Activated T-cell treated with anti-CD3 and anti-CD28 coated beads, Interleukin-2, amount 50 U/mL, for 48 hours (primary cell): ENCODE measurements at places on chromosomes 2 and 18.

GRCh38 chr2:68974946-68975665, 670 bp downstream of the GKN1 start:
- DNase-seq: no peak

GRCh38 chr2:6888724-6889123, 11.1 kb downstream of the RSAD2 start:
- no peak for DNase-seq

DNA sequence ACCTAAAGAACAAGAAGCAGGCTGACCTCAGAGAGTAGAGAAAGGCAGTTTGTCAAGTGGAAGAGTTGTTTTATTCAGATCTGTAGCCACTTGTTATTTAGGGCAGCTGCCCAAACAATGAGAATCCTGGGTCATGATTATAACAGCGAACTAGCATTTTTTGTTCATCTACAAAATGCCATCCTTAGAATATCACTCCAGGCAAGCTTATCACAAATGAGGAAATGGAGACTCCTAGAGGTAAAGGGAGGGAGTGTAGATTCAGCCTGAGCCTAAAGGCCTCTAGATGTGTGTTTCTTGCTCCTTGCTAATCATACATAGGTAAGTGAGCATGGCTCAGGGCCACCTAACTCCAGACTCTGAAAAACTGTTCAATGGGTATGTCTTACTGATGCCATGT, 126.1 kb downstream of the HNMT start:
- DNase-seq: no peak

GRCh38 chr2:208031608-208032019, 6.3 kb upstream of the PLEKHM3 start:
- DNase-seq: no peak

DNA sequence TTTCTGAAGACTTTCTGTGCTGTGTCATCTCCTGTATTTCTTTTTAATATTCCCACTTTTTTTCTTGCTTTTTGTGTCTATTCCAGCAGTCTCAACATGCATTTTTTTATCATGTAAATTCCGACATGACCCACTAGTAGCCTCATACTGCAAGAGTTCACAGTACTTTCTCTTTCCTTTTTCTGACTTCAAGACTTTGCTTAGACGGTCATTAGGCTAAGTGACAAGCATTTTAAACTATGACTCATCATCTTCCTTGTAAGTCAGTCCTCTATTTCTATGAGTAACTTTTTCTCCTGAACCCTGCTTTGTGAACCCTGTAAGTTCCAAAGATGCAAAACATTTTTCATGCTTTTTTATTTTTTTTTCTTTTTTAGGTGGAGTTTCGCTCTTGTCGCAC, 381.2 kb downstream of the TXNL1 start:
- DNase-seq: no peak

- DNase-seq: no peak
Measured at GRCh38 chr2:457792-458424, 170.0 kb upstream of the ALKAL2 start.

- no peak for DNase-seq
Measured at GRCh38 chr2:222842491-222843174, 18.2 kb upstream of the ACSL3 start.

- DNase-seq: no peak
Measured at GRCh38 chr2:151029406-151030157, 232.1 kb downstream of the RBM43 start.

DNA sequence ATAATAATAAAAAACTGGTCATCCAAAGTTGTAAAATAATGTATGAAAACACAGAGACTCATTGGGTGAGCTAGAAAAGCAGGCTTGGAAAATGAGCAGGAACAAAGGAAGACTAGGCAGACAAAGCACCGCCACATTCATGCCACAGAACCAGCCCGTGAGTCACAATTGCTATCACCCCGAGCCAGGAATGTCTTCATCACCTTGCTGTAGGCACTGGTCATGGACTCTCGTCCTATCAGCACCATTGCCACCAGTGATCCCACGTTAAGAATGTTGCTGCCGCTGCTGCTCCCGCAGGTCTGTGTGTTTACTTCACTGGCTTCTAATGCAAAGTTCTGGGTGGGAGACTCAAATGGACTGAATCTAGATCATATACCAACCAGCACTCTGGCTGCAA, 417.9 kb downstream of the PID1 start:
- no peak for DNase-seq

DNA sequence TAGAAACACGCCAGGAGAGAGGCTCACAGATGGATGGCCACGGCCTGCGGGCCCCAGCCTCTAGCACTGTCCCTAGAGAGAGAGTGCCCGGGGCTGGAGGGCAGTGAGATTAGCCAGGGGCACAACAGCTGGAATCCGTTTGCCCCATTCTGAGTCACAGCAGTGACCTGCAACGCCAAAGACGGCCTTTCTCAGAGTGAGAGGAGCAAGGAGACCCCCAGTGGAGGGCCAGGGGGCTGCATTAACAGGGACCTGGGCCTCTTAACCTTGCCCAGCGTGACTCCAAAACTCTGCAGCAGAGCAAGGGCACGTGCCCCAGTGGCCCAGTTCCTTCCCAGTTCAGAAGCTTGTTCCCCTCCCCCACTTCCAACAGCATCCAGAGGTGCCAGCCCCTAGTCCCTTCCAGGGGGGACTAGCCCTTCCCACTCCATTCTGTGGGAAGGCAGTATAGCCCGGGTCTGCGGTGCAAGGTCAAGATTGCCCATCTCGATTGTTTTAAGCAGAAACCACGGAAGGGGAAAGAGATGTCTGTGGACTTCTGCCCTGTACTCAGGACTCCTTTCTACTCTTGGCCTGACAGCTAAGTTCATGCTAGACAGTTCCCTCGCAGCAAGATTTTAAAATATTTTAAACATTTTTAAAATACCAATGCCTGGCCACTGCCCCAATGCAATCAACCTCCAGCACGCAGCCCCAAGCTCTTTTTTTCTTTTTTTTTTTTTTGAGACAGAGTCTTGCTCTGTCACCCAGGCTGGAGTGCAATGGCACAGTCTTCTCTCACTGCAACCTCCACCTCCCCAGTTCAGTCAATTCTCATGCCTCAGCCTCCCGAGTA, 50.9 kb upstream of the BIN1 start:
- no peak for DNase-seq

DNA sequence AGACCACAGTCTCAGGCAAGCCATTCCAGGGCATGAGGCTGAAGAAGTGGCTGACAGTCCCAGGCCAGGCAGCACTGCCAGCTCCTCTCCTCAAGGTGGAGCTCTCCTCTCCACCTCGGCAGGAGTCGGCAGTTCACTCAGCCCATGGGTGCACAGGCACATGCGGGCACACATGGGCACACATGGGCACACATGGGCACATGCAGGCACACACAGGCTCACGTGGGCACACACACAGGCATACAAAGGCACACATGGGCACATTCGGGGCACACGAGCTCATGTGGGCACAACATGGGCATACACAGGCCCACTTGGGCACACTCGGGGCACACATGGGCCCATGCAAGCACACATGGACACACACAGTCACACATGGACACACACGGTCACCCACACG, 65.3 kb upstream of the TAF1B start:
- peak; percentile 54 for DNase-seq

- no peak for DNase-seq
Measured at GRCh38 chr2:10297191-10297830, 5.4 kb upstream of the HPCAL1 start.

DNA sequence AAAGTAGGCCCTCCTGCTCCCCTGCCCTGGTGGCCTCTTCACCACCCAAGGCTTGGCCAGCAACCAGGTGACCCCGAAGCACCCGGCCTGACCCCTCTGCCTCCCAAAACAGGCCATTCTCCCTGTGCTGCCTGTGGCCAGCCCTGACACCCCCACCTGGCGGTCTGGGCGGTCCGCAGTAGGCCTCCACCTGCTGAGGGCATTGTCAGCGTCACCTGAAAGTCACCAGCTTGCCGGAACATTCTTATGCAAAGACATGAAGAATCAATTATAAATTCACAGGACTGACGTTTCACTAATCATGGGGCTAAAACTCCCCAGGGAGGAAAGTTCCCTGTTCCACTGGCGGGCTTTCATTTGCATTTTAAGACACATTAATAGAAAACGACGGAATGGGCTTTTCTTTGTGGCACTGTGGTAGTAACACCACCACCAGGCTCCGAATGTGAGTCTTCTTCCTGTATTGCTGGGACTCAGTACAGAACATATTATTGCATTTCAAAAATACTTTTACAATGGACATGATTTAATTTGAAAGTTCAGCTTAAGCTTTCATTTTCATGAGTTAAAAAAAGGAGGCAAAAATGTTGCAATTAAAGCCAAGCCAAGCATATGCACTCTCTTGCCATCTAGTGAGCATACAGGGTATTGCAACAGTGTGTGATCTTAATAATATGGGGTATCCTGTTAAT, 57.4 kb downstream of the ADI1 start:
- DNase-seq: no peak

- DNase-seq: peak; percentile 43
Measured at GRCh38 chr2:219186754-219187456, 8.8 kb downstream of the RETREG2 start.

DNA sequence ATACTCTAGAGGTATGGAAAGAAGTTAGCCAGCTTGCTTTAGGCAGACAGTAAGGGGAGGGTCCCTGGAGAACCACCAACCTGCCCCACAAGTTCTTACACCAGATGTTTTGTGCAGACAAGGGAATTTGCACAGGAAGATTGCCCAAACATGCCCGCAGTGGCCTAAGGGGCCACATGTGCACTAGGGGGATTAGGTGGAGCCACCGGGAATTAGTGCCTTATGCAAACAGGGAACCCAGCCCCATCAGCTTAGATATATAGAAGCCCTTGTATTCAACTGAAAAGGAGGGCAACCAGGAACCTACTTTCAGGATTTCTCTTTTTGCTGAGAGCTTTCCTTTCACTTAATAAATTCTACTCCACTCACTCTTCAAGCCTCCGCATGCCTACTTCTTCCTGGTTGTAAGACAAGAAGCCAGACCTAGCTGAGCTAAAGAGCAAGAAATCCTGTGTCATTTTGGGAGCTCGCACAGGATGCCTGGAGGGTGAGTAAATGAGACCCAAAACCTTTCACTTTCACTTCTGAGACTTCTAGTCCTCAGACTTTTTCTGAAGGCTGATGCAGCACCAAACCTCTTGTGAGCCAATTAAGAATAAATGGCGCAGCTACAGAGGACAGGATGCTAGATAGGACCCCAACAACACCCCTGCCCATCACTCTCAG, 146.3 kb downstream of the GCA start:
- no peak for DNase-seq

GRCh38 chr18:77919923-77920322, 670.3 kb downstream of the GALR1 start:
- DNase-seq: no peak

- no peak for DNase-seq
Measured at GRCh38 chr2:98726205-98726604, 4.7 kb downstream of the MGAT4A start.

DNA sequence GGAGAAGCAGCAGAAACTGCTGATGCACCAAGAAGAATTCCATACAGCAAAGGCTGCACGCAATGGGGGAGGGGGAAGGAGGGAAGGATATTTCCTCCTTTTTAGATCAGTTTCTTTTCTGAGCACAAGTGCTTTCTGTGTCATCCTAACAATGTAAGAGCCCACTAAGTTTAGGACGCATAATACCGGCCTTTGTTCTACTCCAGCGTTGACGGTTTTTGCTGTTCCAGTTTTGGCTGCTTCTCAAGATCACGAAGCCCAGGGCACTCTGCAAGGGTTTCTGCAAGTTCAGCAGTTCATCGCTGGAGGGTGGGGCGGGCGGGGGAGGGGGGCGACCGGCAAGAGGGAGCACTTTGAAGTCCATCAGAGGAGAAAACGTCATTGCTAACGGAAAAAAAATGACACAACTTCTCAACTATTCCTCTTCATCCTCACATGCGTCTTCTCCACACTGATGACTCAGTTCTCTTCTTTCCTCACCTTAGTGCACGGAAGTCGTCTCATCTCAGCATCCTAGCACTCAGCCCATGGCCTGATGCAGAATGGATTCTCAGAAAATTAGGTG, 8.7 kb downstream of the FAM178B start:
- DNase-seq: peak; percentile 37

DNA sequence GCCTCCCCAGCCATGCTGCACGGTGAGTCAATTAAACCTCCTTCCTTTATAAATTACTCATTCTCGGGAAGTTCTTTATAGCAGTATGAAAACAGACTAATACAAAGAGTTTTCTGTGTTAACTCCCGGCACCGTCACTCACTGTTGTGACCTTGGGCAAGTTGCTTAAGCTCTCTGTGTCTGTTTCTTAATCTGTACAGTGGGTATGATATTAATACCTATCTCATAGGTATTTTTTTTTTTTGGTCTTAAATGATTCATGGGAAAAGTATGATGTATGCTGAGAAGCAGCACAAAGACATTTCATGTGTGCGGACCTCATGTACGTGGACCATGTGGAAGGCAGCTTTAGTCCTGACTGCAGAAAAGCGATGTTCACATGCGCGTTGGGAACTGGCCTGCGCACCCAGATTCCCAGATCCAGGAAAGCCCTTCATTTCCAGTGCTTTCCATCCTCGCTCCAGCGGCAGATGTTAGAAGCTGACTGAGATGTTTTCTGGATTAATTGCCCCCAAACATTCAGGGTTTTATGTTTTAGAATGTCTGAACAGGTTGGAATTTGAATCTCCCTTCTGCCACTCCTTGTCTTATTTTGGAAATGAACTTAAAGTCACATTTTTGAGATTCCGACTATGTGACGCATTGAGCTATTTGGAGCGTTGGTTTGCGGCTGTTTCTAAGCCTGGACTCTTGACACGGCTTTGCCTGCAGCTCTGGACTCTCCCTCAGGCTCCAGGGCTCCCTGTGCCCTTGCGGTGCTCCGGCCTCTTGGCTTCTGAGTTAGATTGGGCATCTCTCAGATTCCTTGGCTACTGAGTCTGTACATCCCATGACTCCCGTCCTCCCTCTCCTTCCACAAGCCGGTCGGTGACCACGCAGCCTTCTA, 61.4 kb downstream of the SLC4A3 start:
- DNase-seq: no peak

DNA sequence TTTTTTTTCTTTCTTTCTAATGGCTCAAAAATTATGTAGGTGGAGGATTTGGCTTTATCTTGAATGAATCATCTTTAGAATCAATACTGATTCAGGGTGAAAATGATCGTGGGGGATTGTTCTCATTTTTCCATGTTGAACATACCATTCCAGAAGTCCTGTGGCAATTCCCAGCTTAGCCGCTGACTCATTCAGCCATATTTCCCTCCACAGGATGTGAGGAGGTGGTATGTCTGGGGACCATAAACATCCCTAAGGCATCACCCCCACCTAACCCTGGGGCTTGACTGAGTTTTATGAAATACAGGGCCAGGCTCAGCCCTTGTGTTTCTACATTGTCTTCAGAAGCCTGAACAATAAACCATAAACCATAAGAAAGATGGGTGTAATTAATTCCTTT, 92.7 kb upstream of the FN1 start:
- no peak for DNase-seq

- DNase-seq: no peak
Measured at GRCh38 chr2:227626580-227627151, 9.4 kb downstream of the SCYGR4 start.

DNA sequence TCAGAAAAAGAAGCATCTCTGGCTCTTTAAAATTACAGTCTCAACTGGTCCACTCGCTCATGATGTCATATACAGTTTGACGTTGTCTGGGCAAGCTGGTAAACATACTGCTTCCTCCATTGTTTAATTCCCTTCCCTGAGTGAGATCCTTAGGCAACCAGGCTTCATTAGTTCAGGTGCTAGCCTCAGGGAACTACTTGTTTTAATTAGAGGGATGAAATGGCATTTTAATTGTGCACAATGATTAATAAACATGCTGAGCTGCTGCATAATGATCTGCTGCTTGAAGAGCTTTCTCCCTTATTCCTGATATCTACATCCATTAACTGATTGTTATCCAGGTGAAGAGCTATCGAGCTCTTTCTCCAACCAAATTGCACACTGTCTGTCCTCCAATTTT, 195.6 kb upstream of the ETAA1 start:
- DNase-seq: no peak

- no peak for DNase-seq
Measured at GRCh38 chr2:62765619-62766376, 60.3 kb downstream of the EHBP1 start.
